Stimulated activated CD8-positive, alpha-beta memory T cell treated with anti-CD3 and anti-CD28 coated beads, Interleukin-7, amount 100 ng/mL, for 48 hours (primary cell): ENCODE measurements at places on chromosomes 6 and 20.

GRCh38 chr6:8236956-8237355 lies 134.6 kb upstream of the EEF1E1 start:
- DNase-seq: no peak

DNA sequence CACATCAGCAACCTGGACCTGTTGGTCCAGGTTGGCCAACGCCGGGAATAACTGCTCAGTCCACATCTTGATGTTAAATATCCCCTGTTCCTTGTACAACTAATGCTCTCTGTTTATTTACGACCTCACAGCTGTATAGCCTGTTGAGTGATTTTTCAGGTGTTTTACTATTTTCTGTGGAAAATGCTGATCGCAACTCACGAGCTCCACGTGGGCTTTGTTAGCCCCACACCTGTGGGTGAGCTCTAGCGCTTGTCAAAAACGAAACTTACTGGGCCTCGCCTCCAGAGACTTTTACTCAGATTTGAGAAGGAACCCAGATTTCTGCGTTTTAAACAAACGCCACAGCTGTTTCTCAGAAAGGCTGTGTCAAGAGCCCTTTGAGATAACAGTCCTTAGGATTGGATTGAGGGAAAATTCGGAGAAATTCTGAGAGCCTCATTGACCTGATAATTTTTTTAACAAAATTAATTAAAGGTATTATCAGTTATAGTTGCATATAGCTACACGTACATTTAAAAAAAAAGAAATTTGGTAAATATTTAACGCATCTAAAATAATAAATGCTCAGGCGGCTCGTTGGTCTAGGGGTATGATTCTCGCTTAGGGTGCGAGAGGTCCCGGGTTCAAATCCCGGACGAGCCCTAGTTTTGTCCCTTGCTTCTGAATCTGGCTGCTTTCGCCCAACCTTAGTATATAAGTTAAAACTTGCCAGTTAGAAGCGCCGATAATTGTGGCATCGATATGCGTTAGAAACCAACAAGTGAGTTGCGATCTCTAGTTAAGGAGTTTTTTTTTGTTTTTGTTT lies 16.7 kb downstream of the HMGN4 start:
- no peak for DNase-seq

DNA sequence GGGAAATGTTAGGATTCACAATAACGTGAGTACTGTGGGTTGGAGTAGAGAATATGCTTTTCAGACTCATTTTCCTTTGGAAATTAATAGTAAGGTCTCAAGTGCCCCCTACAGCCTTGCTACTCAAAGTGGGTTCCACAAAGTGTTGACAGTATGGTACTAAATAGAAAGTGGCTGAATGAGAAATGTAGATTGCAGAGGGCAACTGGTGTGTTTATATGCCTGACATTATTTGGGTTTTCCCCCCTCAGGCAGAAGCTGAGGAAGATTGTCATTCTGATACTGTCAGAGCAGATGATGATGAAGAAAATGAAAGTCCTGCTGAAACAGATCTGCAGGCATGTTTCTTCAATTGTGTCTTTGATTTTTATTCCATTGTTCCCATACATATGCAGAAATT lies 5.6 kb downstream of the FBXO9 start:
- DNase-seq: no peak

GRCh38 chr6:166335378-166336302 lies 6.7 kb downstream of the SFT2D1 start:
- no peak for DNase-seq

GRCh38 chr6:83221889-83222479 lies 28.8 kb downstream of the RWDD2A start:
- DNase-seq: no peak

DNA sequence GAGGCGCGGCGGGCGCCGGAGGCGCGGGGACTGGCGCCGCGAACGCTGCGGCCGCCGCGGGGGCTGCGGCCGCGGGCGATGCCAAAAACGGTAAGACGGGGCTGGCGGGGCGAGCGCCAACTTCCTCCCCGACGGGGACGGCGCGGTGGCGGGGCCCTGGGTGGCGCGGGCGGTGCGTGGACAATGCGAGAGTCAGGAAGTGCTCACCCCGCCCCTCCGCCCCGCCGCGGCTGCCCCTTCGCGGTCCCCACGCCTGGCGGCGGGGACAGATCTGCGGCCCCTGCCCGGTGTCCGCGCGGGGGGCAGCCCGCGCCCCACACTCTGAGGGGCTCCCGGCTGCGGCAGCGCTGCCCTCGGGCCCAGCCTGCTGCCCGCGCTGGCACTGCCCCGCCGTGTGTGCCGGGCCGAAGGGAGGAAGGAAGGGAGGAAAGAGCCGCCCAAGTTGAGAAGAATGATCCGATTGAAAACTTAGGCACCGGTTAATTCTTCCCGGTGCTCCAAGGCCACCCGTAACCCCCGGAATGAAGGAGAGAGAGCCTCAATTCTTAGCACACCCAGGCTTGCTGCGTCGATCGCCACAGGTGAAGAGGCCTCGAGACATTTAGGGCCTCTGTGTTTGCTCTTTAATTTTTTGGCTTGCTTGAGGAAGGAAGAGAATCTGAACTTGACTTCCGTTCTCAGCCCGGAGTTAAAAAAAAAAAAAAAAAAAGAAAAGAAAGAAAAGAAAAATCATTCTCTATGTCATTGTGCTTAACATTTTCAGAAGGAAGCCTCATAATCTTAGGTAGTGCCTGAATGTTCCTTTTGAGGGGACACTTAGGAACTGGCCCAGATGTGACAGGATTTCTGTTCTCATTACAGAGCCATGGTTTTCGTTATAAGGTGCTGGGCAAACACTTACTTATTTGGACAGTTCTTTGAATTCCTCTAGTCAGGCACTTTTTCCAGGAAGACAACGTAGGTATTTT lies 982 bp downstream of the HECA start:
- DNase-seq: peak; percentile 28

DNA sequence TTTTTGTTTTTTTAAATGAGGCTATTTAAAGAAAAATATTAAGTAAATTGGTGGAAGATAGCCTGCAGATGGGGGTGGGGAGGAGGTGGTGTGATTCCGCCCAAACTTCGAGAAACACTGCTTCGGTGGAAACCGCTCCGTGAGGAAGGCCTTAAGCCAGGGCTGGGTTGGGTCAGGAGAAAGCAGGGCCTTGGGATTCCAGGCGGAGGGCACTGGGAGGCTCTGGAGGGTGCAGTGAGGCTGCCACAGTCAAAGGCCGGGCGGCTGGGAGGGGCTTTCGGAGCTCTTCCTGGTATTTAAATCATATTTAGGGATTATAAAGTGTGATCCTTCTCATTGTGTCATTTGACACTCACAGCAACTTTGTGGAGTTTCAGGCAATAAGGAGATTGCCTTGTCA lies 22.2 kb upstream of the SCRT2 start:
- DNase-seq: no peak

DNA sequence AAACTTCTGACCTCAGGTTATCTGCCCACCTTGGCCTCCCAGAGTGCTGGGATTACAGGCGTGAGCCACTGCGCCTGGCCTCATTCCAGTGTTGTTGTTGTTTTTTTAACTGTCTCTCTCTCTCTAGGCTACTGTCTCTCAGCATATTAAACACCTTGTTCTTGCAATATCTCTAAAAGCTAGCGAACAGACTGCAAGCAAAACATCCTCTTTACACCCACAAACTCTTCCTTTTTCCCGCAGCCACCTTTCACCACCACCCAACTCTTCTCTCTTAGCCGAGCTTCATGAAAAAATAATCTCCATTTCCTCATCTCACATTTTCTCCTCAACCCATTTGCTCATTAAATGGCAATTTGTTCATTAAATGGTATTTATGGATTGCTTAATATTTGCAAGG lies 45.5 kb downstream of the SGK1 start:
- no peak for DNase-seq

- DNase-seq: no peak
Observed at GRCh38 chr20:23241416-23241815, 109.2 kb upstream of the NXT1 start.

DNA sequence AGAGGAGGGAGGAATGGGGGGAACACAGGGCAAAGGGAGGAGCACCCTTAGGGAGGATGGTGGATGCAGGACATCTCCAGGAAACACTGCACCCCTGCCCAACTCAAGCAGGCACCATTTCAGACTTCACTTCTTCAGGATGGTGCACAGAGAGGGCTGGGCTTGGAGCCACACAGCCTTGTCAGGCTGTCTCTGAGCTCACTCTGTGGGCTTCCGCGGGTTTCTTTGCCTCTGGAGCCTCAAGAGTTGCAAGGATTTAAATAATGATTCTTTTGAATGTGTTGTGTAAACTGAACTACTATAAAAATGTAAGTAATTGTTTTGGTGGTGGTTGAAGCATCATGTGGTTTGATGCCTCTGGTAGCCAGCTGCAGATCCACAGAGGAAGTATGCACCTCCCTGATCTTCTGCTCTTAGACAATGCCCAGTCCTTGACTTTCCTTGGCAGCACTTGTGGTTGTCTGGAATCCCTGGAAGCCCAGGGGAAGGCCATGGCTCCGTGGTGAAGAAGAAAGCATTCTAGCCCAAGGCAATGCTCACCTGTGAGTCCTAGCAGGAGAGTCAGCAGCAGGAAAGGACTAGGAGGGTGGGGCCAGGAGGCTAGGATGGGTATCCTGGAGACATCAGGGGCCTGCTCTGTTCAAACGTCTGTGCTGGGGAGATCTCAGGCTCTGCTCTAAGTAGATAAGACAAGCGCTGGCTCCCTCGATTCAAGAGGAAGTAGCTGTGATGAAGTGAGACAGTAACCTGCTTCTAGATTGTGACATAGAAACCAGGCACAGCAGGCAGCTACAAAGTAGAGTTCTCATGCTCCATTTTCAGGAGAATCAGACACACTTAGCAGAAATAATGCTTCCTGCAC lies 50.2 kb upstream of the SIRPG start:
- DNase-seq: no peak

- no peak for DNase-seq
Observed at GRCh38 chr6:117449549-117450439, 24.1 kb upstream of the ROS1 start.

DNA sequence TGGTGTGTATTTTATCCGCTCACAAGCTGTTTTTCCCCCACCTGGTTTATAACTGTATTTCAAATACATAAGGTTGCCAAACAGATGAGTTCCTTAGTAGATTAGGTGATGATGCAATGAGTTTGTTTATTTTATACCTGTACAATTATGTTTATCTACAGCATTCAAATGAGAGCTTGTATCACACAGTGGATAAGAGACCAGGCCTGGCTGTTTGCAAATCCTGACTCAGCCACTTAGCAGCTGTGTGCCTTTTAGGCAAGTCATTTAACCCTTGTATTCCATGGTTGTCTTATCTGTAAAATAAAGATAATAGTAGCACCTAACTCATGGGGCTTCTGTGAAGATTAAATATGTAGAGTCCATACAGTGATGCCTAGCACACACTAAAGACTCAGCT lies 143.7 kb downstream of the MOXD1 start:
- no peak for DNase-seq

- no peak for DNase-seq
Observed at GRCh38 chr20:17709361-17710293, 9.9 kb downstream of the BANF2 start.

DNA sequence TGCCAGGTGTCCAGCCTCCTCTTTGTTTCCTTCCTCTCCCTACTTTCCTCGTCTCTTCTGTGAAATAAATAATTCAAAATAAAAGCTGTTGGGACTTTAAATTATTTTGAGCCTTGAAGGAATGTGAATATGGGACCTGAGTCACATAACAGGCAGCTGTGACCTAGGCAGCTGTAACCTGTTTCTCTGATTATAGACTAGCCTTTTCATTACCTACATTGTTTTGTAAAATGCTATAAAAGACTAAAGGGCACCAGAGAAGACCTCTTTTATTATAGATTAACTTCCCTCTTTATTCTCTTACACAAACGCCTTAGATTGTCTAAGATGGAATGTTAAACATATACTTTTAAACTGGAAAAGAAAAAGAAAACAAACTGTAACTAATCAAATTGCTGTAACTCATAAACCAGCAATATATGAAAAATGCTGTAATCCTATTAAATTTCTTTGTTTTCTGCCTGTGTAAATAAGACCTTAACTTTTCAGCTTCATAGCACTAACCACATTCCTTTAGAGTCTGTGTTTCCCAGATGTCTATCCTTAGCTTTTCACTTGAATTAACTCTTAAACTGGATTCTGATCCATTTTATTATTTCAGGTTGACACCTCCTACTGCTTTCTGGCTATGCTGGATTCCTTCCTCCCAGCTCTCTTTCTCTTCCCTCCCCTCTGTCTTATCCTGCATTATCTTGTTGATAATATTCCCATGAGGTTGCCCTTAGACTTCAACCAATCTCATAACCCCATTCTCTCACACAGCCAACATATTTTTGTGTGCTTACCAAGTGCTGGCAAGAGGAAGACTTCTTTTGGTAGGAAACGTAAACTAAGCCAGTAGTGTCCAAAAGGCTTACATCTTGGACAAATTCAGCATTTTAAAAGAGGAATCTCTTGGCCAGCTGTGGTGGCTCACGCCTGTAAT lies 69.2 kb downstream of the TPD52L1 start:
- no peak for DNase-seq

- no peak for DNase-seq
Observed at GRCh38 chr6:4804095-4804494, 27.9 kb downstream of the CDYL start.

DNA sequence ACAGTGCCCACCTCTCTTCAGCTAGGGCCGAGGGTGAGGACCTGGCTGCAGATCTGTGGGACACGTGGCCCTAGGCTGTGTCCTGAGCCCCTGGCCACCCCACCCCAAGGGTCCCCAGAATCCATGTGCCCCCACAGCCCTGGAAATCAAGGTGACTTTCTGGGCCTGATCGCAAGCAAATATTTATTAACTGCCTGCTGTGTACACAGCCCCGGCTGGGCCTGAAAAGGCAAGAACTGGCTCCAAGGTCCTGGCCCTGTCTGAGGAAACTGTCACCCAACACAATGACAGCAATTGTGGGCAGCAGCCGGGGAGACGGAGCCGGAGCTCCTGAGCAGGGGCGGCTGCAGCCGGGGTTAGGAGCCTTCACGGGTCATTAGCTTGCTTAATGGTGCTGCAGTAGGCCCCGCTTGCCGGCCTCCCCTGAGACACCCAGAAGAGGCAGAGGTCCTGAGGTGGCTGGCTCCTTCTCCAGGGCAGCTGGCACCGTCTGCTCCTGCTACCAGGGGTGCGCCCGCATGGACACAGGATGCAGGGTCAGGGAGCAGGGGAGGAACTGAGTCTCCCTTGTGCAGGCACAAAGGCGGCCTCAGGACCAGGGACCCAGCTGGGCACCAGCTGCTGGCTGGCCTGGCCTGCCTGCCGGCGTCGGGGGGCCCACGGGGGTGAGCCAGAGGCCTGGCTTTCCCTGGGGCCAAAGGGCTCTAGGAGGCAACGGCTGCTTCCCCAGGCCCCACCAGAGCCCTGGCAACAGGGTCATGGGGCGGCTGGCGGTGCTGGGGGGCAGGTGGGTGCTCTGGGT lies 24.1 kb downstream of the NPEPL1 start:
- DNase-seq: no peak
